ENCODE measurements at places on chromosomes 5 and 9.

DNA sequence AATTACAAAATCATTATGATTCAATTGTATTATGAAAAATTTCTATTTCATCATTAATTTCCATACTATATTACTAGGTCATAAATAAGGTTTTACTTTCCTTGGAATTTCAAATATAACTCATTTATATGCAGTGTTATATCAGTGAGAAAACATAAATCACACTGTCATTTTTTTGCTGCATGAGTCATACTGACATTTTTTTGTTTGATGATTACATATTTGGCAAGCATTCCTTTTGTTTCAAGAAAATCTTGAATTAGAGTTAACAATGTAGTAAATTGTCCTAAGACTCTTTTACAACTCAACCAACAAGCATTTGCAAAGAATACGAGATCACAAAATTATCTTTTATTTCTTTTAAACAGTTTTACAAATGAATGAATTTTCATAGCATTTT, 298.4 kb upstream of the SEMA6A start:
- no peak for DNase-seq

GRCh38 chr5:98771382-98772109, 1.9 kb upstream of the RGMB start:
- DNase-seq, result peak; percentile 16

DNA sequence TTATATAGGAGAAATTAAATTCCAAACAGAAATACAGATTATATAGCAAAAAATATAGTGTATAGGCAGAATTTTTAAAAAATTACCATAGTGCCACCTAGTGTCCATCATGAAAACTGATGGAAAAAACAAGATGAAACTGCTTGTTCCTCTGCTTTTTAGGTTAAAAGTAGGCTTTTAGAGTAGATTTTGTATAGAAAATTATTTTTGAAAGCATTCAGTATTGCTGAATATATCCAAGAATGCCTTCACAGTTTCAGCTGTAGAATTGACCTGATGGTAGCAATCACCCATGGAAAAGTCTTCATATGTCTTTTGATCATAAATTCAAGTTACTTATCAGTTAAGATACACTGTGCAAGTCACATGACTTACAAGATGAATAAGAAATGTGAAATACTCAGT, 19.7 kb downstream of the RIOK2 start:
- no peak for DNase-seq

- peak; percentile 38 for DNase-seq
Observed at GRCh38 chr5:113378959-113379541, 55.7 kb downstream of the TSSK1B start.

- no peak for DNase-seq
Observed at GRCh38 chr9:83469722-83470121, 68.5 kb downstream of the FRMD3 start.

DNA sequence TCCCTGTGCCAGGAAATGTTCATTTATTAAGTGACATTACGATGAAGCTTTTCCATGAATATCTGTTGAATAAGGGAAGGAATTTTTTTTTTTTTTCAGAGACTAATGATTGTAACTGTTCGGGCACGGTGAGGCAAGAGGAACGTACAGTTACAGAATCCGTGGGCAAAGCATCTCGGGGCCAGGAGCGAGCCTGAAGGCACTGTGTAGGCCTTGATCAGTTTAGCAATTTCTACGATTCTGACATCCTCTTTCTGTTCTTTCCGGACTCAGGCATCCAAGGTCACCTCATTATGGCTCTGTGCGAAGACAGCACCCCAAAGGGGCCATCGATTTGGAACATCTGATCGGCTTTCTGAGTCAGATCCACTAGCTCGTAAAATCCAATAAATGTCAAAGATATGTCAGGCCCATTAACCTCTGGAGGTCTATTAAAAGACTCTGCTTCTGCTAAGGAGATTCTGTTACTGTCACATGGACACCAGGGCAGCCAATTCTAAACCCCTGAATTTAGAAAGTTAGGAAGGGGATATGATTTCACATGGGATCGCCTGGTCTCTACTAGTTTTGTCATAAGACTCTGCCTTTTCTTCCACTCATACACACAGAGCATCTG, 41.4 kb upstream of the BOD1 start:
- no peak for DNase-seq

- no peak for DNase-seq
Observed at GRCh38 chr9:110028271-110028670, 179.7 kb downstream of the C9orf152 start.

GRCh38 chr5:90477073-90477472, 2.4 kb downstream of the POLR3G start:
- no peak for DNase-seq

DNA sequence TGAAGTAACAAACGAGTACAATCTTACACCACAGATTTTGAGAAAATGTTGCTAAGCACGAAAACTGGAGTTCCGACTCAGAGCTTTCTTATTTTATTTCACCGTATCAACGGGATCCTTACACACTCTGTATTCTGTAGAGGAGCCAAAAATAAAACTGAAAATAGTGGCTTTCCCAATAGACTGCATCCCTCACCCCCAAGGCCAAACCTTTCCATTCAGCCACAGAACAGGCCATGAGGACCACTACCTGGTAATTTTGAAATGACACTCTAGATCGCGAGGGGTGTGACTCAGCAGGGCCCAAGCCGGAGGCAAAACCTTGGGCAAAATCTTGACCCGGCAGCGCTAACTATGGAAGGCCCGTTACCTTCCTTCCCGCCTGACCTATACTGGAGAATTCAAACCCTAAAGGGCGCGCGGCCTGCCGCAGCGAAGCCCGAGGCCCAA, 432 bp downstream of the HSPA9 start:
- DNase-seq, result no peak

DNA sequence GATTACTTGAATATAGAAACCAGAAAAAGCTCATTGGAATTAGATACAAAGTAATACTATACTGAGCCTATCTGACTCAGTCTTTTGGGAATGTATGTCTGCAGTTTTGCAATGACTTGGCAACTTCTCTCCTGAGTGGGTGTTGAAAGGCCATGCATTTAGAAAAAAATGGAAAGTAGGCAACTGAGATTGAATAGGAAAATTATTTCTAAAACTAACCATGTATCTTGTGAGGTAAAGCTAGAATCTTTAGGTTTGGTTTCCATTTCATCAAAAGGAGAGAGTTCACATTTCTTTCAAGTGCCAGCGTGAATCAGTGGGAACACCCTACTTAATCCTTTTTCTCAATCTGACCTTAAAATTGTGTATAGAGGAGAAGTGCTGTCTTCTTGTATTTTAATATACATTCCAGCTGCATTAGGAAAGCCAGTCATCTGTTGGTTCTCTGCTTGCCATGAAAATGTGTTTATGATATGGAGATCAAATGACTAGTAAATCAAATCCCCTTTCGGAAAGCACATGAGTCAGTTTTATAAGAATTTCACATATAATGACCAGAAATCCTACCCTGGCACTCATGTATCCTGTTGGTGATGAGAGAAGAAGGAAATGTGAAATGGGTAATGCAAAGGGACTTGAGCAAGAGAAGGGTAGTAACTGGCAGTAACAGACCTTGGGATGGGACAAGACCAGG, 30.4 kb downstream of the NFX1 start:
- no peak for DNase-seq

GRCh38 chr5:43592363-43592762, 10.6 kb upstream of the NNT start:
- no peak for DNase-seq

DNA sequence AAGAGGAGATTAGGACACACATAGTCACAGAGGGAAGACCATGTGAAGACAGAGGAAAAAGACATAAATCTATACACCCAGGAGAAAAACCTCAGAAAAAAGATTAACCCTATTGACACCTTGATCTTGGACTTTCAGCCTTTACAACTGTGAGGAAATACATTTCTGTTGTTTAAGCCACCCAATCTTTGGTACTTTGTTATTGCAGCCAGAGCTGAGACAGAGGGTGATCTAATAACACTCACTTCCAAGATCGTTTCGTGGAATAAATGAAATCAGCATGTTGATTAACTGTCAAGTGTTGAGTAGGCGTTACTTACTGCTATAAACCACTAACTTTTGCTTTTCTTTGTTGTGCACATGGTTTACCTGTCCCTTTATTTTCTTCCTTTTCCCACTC, 361.2 kb upstream of the RIOK2 start:
- no peak for DNase-seq

DNA sequence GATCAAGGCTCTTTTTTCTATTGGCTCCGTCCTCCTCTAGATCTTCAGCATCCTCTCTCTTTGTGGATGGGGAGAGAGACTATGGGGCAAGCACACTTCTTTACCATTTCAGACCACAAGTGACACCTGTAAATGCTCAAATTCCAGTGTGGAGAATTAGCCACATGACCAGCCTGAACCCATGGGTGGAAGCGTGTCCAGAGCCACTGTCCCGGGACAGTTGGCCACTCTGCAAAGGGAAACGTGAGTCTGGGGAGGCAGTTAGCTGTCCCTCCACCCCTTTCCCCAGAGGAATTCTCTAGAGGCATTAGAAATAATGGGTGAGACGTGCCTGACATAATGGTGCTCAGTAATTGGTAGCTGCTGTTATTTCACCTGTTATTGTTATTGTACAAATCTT, 40.9 kb downstream of the AMBP start:
- DNase-seq, result no peak

GRCh38 chr5:83513081-83513480, 41.5 kb downstream of the VCAN start:
- no peak for DNase-seq

DNA sequence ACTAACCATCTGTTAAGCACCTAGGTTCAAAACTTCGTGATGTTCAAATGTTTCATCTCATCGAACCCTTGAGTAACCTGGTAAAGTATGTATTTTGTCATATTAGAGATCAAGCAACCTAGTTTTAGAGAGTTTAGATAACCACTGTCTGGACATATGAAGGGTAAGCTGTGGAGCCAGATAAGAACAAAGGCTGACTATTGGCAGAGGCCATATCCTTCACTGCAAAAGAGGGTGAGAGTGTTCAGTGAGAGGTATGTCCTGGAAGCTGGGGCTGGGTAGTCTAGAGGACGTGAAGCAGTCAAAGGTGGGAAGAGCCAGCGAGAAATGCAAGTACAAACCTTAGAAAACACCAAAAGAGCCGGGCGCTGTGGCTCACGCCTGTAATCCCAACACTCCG, 573.1 kb upstream of the KLF4 start:
- no peak for DNase-seq

DNA sequence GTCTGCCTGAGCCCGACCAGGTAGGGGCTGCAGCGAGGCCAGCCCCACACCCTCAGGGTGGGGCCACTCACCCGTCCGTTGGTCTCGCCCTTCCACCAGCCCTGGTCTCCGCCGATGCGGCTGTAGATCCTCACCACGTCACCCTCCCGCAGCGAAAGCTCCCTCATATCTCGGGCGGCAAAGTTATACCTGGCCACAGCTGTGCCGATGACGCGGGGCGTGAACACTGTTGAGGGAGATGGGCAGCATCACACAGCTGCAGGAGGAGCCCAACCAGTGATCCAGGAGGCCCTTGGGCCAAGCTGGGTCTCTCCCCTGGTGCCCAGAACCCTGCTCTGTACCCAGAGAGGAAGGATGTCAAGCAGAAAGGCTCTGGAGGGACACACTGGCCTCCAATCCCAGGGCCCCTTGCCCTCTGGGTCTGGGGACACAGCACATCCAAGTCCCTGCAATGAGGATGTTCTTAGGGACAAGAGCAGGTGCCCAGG, 30.3 kb upstream of the SARDH start:
- DNase-seq, result no peak

GRCh38 chr5:37511646-37512045, 132.5 kb downstream of the WDR70 start:
- no peak for DNase-seq

DNA sequence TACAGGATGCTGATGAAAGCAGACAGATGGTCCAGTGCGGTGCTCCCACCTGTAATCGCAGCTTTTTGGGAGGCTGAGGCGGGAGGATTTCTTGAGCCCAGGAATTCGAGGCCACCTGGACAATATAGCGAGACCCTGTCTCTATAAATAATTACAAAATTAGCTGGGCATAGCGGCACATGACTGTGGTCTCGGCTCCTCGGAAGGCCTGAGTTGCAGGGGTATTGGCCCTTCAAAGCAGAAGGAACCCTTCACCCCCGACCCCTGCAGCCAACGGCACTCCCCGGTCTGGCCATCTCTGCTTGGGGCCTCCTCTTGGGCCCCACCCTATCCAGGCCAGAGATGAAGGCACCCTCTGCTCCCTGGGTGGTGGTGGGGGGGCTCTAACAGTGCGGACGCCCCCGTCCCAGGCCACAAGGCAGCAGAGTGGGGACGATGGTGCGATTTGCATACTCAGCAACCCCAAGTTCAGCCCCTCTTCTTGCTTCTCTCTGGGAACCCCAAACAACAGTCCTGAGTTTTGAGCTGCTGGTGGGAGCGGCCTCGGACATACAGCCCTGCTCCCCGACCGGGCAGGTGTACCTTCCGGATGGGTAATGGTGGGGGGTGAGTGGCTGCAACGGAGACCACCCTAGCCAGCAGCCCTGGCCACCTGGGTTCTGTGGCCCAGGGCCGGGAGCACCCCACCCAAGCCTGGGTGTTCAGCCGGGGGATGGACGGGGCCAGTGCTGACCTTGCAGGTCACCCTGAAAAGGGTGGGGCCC, 50.7 kb downstream of the NACC2 start:
- DNase-seq, result no peak

DNA sequence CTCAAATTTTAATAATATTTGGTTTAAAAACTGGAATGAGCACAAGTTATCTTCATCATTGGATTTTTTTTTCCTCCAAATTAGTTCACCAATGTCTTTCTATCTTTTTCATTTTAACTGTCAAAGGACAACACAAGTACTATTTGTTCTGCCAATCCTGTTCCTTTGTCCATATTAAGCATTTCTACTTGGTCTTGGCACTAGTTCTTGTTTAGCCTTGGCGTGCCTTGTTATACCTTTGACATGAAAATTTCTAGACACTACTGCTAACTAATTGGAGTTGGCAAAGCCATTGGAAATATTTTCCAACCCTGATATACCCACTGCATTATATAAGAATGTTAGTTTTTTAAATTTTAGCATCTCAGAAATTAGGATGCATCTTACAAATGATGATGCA, 3.8 kb downstream of the SPINK6 start:
- no peak for DNase-seq

DNA sequence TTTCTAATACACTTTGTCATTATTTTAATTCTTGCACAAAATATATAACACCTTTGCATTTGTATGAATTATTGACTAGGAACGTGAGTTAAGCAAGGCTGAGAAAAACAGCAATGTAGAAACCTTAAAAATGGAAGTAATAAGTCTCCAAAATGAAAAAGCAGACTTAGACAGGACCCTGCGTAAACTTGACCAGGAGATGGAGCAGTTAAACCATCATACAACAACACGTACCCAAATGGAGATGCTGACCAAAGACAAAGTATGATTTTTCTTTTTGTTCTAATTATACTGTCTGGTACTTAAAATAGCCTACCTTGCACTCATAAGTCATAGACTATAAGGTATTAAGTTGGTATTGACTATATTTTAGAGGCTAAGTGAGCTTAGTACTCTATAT, 34.4 kb downstream of the RAD50 start:
- DNase-seq, result no peak

DNA sequence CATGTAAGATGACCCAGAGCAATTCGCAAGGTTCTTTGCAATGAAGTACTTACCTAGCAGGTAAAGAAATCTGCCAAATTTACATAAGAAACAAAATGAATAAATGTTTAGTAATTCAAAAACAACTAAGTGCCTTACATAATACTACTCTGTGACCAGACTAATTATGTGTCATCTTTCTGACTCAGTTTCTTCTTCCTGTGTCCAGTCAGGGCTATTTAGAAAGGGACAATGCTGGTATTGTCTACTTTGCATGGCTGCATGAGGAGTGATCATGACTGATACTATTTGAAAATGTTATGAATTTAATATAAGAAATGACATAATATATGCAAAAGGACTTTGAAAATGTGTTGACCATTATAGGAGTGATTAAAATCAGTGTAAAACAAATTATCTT, 210.0 kb downstream of the TMEM161B start:
- no peak for DNase-seq

All from stimulated activated CD4-positive, alpha-beta T cell treated with anti-CD3 and anti-CD28 coated beads, Interleukin-4, amount 100 ng/mL, for 4 hours (primary cell).